ENCODE measurements at places on chromosomes 3 and 15.

DNA sequence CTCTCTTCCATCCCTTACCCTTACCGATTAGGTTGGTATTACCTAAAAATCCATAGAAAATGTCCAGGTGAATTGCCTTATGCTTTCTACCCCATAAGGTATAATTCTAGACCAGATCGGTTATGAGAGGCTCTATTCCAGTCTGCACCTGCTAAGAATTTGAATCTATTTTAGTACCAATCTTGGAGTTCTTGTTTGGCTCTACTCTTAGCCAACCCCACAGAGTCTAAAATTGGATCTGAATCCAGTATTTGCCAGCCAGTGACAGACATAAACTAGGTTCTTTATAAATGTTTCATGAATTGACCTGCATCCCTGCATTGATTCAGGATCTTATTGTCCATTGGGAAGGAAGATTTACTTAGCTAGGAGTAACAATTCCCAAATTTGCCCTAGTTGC, 6.5 kb downstream of the KLHL24 start:
- DNase-seq, result no peak

DNA sequence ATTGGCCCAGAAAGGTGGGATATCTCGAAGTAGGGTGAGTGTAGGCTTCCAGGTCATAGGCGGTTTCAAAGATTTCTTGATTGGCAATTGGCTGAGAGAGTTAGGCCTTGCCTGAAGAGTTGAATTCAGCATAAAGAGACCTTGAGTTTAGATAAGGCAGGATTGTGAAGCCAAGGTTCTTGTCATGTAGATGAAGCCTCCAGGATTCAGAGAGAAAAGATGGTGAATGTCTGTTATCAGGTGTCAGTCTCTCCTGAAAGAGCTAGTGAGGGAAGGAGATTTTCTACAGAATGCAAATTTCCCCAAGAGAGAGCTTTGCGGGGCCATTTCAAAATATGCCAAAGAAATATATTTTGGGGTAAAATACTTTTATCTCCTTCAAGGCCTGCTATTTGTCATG, 217.0 kb upstream of the TLE3 start:
- no peak for DNase-seq

GRCh38 chr3:169256796-169257522, 406.6 kb downstream of the MECOM start:
- no peak for DNase-seq

GRCh38 chr3:128379367-128380160, 87.1 kb downstream of the DNAJB8 start:
- DNase-seq, result no peak

DNA sequence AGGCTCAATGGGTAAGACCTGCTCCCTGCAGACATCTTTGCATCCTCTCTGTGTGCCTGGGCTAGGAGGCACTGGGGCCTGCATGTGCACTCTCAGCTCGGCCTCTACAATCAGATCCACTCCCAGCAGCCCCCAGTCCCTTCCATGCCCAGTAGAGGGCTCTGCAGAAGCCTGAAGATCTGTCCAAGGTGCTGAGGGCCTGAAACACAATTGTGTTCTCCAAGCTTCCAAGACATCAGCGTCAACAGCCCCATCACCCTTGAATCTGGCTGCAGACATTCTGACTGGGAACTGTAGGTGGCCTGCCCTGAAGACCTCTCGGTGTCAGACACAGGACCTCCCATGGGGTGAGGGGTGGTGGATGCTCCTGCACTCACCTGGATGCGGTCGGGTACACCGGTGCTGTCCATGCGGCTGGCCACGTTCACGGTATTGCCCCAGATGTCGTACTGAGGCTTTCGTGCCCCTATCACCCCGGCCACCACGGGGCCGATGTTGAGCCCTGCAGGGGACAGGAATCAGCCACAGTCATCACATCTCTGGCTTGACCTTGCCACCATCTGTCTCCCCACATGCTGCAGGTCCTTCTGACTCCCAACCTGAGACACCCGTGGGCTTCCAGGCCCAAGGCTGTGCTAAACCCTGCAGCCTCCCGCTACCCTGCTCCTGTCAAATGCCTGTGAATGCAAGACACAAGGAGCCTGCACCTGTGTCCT, 84.7 kb downstream of the SEC22A start:
- peak; percentile 22 for DNase-seq

- no peak for DNase-seq
Observed at GRCh38 chr3:131193641-131194238, 167.1 kb downstream of the NEK11 start.

- DNase-seq, result no peak
Observed at GRCh38 chr3:20043396-20043795, 3.1 kb downstream of the KAT2B start.

DNA sequence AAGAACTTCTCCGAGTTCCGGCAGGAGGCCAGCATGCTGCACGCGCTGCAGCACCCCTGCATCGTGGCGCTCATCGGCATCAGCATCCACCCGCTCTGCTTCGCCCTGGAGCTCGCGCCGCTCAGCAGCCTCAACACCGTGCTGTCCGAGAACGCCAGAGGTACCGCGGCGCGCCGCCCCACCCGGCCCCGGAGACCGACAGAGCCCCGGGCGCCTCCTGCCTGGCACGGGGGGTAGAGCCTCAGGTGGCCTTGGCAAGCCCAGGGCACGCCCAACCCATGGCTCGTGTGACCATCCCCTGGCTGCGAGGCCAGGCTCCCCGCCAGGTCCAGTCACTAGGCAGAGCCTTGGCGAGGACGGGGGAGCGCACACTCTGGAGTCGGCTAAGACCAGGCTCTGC, 134.1 kb downstream of the LRRK1 start:
- DNase-seq, result no peak

DNA sequence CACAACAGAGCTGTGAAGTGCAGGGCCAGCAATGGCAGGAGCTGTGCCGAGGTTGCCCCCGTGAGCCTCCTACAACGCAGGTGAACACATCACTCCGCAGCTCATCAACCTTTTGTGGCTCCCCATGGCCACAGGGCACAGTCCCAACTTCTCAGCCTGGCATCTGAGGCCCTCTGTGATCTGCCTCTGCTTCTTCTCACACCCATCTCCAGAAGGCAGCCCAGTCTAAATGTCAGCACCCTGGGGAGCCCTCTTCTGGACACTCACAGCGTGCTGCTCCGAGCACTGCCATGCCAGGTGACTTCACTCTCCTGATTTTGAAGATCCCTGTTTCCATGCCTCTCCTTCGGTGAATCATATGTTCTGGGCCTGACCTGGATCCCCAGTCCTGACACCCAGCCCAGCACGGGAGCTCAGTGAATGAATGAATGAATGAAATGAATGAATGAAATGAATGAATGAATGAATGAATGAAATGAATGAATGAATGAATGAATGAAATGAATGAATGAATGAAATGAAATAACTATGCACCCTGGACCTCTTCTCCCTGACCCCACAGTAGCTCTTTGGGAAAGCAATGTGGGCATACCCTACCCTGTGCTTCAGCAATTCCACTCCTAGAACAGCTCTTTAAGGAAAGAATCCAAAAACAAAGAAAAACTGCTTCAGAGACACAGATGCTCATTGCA, 17.9 kb upstream of the SKIC8 start:
- DNase-seq, result no peak
